ENCODE measurements at places on chromosomes 12 and 14.

DNA sequence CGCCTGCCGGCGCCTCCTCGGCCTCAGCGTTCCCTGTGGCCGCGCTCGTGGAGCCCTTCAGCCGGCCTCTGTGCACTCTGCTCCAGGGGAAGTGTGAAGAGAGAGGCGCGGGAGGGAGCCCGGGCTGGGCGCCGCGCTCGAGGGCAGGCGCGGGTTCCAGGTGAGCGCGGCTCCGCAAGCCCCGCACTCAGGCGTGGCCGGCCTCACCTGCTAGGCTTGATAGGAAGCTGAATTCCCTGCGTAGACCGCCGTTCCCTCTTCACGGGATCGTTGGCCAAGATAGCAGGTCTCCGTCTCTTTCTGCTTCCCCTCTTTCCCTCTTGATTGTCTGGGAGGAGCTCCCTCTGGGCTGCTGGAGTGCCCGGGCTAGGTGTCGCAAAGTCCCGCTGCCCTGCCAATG lies 89.7 kb downstream of the ASCL4 start:
- DNase-seq: no peak

DNA sequence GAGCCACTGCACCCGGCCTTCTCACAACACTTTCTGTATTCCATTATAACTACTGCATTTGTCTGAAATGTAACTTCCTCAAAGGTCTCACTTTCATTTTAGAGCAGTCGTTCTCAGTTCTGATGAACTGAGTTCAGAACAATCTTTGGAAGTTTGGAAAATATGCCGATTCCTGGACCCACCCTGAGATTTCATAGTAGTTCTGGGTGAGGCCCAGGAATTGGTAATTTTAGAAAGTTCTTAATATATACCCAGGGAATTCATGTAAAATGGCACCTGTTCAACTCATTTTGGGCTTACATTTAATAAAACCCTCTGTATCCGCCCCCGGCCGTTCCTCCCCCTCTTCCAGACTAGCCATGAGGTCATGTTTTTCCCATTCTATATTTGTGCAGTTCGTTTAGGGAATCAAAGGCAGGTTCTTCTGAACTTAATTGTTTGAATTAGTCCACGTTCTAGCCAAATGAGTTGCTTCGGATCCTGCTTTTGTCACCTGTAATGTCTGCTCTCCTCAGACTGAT lies 5.9 kb downstream of the GSG1 start:
- DNase-seq: peak; percentile 68

GRCh38 chr14:22517117-22517720 lies 71.8 kb downstream of the DAD1 start:
- no peak for DNase-seq

DNA sequence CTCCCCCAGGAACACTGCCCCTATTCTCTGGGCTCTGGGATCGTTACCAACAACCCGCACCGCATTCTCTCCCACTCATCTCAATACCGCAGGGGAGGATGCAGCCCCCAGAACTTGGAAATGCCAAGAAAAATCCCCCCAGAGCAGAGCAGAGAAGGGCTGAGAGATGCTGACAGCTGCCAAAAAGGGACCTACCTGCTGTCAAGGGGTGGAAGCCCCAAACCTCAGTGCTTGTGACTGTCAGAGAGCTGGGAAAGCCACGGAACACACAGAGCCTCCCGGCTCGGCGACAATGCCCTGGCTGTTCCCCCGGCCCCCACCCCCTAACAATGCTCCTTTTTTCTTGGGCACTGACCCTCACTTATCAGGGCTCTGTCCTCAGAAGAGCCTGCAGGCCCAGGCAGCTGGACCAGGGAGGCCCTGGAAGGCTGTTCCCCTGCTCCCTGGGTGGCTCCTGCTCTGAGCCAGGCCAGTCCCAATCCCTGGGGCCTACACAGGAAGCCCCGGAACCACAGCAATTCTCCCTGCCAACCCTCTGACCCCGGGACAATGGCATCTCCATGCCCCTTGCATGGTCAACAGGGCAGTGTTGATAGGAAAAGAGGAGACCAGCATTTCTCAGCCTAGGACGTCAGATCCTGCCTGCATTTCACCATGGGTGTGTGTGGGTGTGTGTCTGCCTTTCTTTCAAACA lies 78.9 kb downstream of the ITPK1 start:
- peak; percentile 31 for DNase-seq

GRCh38 chr12:98227162-98227561 lies 288.2 kb upstream of the TMPO start:
- peak; percentile 5 for DNase-seq

- no peak for DNase-seq
These were observed 7.3 kb downstream of the PHB2 start for GRCh38 chr12:6963016-6963731.

- no peak for DNase-seq
These were observed 9.4 kb downstream of the PLD4 start for GRCh38 chr14:104933746-104934733.

GRCh38 chr14:91278383-91278715 lies 33.8 kb upstream of the GPR68 start:
- no peak for DNase-seq
